Gastroesophageal sphincter (tissue), 4 donors: ENCODE measurements at places on chromosomes 6 and 20.
A peak's percentile ranks its signal among the peaks of the same experiment; 100 is the strongest.

GRCh38 chr6:117771403-117771802 is 96.1 kb downstream of the NUS1 start:
- H3K4me1 ChIP-seq, result no peaks in the 10 kb centered on the region
- no peaks in the 10 kb centered on the region for H3K36me3 ChIP-seq
- no peak overlapping the region for H3K27ac ChIP-seq
- no peak for ATAC-seq

DNA sequence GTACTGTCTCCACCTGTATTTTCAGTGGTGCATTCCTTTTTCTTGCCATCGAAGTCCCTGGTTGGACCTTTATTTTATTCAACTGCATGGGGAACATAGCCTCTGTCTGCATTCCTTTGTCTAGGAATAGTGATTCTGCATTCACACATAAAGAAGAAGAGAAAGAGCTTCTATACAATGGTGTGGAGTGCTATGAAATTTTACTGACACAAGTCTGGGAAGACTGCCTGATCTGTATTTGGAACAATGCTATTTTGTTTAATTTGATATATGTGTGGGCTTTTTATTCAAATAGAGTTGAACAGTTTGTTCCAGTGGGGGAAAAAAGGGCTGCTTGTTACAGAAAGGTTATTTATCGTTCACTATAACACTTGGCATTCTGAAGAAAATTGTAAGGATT is 375.7 kb upstream of the POU3F2 start:
- H3K27me3 ChIP-seq, result no peaks in the 10 kb centered on the region
- H3K4me1 ChIP-seq, result no peaks in the 10 kb centered on the region
- ATAC-seq, result no peak
- no peak overlapping the region for H3K4me3 ChIP-seq
- H3K36me3 ChIP-seq, result no peaks in the 10 kb centered on the region

GRCh38 chr6:117906507-117906957 is 532 bp upstream of the SLC35F1 start:
- H3K27me3 ChIP-seq, result peaks cover 72% of the 10 kb centered on the region
- no peaks in the 10 kb centered on the region for H3K36me3 ChIP-seq
- H3K27ac ChIP-seq, result no peak overlapping the region
- ATAC-seq, result no peak
- H3K4me1 ChIP-seq, result peaks cover 10% of the 10 kb centered on the region
- H3K4me3 ChIP-seq, result no peak overlapping the region

- no peak overlapping the region for H3K4me3 ChIP-seq
- no peaks in the 10 kb centered on the region for H3K36me3 ChIP-seq
- H3K27me3 ChIP-seq, result peaks cover 5% of the 10 kb centered on the region
Observed at GRCh38 chr20:42587427-42587826, 602.3 kb downstream of the PTPRT start.

GRCh38 chr6:119348748-119349360 is 707 bp downstream of the MAN1A1 start:
- no peaks in the 10 kb centered on the region for H3K36me3 ChIP-seq
- peaks cover 6% of the 10 kb centered on the region for H3K4me1 ChIP-seq
- H3K27me3 ChIP-seq, result no peaks in the 10 kb centered on the region
- peak; percentile 3 for ATAC-seq

DNA sequence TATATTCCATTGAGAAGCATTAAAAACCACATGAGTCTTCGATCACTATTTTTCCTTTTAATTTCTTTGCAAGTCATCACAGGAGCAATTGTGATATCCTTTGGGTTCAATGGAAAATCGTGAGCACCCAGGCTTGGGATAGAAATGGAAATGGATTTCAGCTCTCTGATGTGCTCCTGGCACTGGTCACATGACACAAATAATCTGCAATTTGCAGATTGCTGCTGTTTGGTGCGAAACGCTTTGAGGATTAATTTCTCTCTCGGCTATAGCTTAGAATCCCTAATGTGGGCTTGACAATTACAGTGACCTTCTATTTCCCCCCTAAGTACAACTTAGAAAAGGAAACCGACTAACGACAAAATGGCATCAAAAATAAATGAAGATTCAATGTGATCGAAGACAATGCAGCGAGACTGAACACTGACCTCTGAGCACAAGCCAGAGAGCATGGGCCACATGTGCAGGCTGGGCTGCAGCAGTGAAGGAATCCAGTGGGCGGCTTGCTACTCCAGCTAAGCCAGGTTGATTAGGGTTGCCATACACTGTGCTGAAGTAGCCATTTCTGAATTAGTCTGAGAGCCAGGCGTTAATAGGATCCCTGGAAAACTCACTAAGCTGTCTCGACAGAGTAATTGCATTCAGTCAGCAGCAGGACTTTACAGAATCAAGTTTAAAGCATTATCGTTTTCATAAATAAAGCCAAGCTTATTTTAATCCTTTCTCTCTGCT is 301.8 kb upstream of the AGPAT4 start:
- H3K4me1 ChIP-seq, result no peaks in the 10 kb centered on the region
- no peaks in the 10 kb centered on the region for H3K27me3 ChIP-seq
- H3K27ac ChIP-seq, result no peak overlapping the region

- H3K36me3 ChIP-seq, result no peaks in the 10 kb centered on the region
- H3K27ac ChIP-seq, result no peak overlapping the region
- no peaks in the 10 kb centered on the region for H3K4me1 ChIP-seq
Observed at GRCh38 chr20:4427940-4428586, 293.6 kb upstream of the PRND start.

DNA sequence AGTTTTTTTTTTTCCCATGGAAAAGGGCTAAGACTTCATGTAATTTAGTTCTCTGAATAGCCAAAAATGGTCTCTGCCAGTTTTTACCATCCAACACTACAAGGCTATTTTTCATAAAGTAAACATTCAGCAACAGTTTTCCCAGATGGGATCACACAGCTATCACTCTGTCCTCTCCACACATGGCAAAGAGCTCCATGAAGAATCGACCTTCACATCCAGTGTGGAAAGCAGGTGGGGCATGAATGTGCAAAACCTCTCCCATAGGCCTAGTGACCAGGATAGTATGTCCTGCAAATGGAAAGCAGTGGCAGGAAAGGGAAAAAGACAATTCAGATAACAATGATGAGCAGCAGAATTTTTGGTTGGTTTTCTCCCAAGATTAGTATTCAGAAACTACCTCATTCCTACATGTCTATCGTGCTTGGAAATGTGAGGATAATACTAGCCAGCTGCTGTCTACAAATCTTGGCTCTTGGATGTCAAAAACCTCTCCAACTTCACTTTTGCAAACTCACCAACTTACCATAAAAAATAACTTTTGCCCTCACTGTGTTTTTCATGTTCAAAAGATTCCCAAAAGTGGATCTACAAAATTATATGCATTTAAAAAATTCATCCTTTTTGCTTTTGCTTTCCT is 159.7 kb upstream of the MCHR2 start:
- ATAC-seq, result no peak
- no peak overlapping the region for H3K4me3 ChIP-seq
- H3K27me3 ChIP-seq, result no peaks in the 10 kb centered on the region
- no peaks in the 10 kb centered on the region for H3K36me3 ChIP-seq
- H3K4me1 ChIP-seq, result no peaks in the 10 kb centered on the region
- H3K27ac ChIP-seq, result no peak overlapping the region

GRCh38 chr6:33815854-33816253 is 12.1 kb upstream of the MLN start:
- peaks cover 75% of the 10 kb centered on the region for H3K27me3 ChIP-seq
- no peak overlapping the region for H3K4me3 ChIP-seq
- H3K4me1 ChIP-seq, result no peaks in the 10 kb centered on the region

- no peak overlapping the region for H3K4me3 ChIP-seq
- no peaks in the 10 kb centered on the region for H3K36me3 ChIP-seq
- no peak overlapping the region for H3K27ac ChIP-seq
- no peak for ATAC-seq
- H3K27me3 ChIP-seq, result no peaks in the 10 kb centered on the region
Observed at GRCh38 chr6:84867521-84867920, 103.1 kb upstream of the TBX18 start.
